ENCODE measurements at places on chromosomes 6 and 20. TPM values are rescaled to one million over a fixed set of nuclear protein-coding genes. Genes with fewer than 3 reads are reported as not detected.

SLC2A10 gene
- 44.8 TPM for total RNA-seq

GNMT gene
- 467 TPM for total RNA-seq

DDX43 gene
- total RNA-seq = 0.28 TPM

MYLK2 gene
- not detected for total RNA-seq

CLIC1 gene
- 37.7 TPM for total RNA-seq

CST3 gene
- 1,478 TPM for total RNA-seq

ECT2L gene
- total RNA-seq = not detected

MICAL1 gene
- 2.4 TPM for total RNA-seq

AGPAT1 gene
- total RNA-seq = 32.4 TPM

RAD21L1 gene
- not detected for total RNA-seq

Measured in left lobe of liver (tissue), 2 donors.